Right renal pelvis (tissue), 4 donors: ENCODE measurements at places on chromosomes 1 and 21. TPM values are rescaled to one million over a fixed set of nuclear protein-coding genes. Genes with fewer than 3 reads are reported as not detected.

- no peak for DNase-seq
Observed at GRCh38 chr1:160522136-160522535, 919 bp downstream of the SLAMF6 start.

- no peak for DNase-seq
Observed at GRCh38 chr1:170790175-170790574, 126.2 kb downstream of the PRRX1 start.

DNA sequence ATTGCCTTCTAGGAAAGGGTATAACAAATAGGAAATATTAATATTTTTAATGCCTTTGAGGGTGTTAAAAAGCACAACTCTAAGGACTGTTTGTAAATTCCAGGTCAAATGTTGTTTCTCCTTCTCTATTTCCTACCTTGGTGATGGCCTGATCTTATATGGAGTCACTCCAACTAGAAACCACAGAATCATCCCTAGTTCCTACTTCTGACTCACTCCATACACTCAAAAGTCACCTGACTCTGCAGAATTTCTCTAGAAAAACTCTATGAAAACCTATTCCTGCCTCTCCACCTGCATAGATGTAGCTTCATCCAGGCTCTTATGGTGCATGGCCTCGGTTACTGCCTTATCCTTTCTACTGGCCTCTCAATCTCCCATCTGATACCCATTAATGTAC lies 14.5 kb downstream of the RGS4 start:
- DNase-seq, result no peak

GRCh38 chr1:186753241-186753640 lies 73.0 kb upstream of the PTGS2 start:
- DNase-seq, result no peak

DNA sequence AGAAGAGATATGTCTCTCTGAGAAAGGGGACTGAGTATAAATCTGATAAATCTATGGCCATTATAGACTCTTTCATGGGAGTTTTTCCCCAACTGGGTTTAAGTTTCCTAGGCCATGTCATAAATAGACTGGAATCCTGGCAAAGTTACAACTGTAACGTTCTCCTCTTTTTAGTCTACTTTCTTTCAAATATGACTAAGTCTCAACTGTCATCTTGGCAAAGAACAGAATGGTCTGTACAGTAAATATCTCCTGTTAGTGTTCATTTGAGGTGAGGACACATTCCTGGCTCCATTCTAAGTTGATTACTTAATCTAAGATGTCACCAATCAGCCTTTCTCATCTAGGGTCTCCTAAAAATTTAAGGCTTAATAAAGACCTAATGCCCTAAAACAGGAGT lies 300.5 kb downstream of the BRINP2 start:
- DNase-seq, result no peak

GRCh38 chr21:26732432-26733221 lies 112.6 kb downstream of the ADAMTS1 start:
- DNase-seq, result no peak

DNA sequence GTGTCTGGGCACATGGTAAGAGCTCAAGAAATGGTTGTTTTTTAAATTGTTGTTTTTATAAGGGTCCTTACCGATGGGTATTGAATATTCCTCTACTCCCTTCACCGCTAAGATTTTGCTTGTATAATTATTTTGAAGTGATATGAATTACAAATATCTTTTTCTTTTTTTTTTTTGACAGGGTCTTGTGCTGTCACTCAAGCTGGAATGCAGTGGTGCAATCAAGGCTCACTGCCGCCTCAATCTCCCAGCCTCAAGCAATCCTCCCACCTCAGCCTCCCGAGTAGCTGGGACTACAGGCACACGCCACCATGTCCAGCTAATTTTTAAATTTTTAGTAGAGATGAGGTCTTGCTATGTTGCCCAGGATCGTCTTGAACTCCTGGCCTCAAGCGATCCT lies 27.1 kb upstream of the RAB3GAP2 start:
- DNase-seq, result no peak

- DNase-seq, result no peak
Observed at GRCh38 chr1:222117809-222118208, 375.9 kb upstream of the DUSP10 start.

- no peak for DNase-seq
Observed at GRCh38 chr1:58928514-58928913, 144.7 kb upstream of the JUN start.

DNA sequence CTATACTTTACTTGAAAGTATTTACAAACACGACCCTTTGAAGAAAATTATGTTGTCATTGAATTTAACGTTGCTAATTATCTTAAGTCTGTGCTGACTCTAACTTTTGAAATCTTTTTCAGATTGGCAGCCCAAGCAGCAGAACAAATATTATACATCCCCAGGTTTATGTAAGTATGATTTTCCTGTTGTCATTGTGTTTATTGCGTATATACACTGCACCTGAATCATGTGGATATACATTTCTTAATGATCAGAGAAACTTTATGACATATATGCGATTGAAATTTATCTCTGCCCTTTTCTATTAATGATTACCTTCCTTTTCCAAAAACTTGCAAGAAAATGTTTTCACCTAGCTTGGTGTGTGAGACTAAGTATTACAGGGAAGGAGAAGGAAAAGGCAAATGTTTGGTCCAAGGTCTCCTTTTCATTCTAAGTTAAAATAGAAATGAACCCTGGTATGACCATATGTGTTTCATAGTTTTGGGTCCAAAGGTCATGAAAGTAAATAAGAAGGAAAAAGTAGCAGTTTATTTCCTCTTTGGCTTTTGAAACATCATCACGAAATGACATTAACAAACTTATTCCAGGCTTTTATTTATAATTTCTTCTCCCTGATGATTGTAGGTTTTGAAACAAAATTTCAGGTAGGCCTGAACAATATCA lies 116.8 kb downstream of the VPS13D start:
- DNase-seq, result no peak

DNA sequence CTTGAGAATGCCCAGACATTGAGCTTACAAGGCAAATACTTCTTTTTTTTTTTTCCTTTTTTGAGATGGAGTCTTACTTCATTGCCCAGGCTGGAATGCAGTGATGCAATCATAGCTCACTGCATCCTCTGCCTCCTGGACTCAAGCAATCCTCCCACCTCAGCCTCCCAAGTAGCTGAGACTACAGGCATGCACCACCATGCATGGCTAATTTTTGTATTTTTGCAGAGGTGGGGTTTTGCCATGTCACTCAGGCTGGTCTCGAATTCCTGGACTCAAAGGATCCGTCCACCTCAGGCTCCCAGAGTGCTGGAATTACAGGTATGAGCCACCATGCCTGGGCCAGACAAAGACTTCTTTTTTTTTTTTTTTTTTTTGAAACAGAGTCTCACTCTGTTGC lies 79.1 kb downstream of the NUP210L start:
- DNase-seq, result no peak

- DNase-seq, result no peak
Observed at GRCh38 chr1:166172106-166172505, 5.3 kb upstream of the FAM78B start.

- DNase-seq, result no peak
Observed at GRCh38 chr21:43971201-43971991, 40.7 kb upstream of the TRAPPC10 start.

- no peak for DNase-seq
Observed at GRCh38 chr1:184417916-184418315, 31.1 kb downstream of the C1orf21 start.

- no peak for DNase-seq
Observed at GRCh38 chr1:244235157-244235556, 184.1 kb downstream of the ZBTB18 start.

GRCh38 chr1:118862755-118863154 lies 125.4 kb downstream of the TBX15 start:
- no peak for DNase-seq

DNA sequence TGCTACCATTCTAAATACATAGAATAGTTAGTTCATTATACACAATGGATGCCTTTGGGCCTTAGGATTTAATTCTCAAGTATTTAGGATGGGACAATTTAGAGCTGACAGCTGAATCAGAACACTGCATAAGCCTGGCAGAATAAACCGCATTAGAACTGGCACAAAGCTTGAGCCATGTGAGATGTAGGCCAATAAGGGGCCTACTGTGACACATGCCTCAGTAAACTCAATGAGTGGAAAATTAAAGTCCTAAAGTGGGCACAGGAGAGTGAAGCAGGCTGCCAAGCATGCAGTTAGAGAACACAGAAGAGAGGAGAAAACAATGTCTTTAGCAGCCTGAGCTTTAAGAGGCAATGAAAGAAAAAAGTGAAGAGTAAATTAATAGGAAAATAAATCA lies 24.3 kb downstream of the SCYL3 start:
- no peak for DNase-seq

DNA sequence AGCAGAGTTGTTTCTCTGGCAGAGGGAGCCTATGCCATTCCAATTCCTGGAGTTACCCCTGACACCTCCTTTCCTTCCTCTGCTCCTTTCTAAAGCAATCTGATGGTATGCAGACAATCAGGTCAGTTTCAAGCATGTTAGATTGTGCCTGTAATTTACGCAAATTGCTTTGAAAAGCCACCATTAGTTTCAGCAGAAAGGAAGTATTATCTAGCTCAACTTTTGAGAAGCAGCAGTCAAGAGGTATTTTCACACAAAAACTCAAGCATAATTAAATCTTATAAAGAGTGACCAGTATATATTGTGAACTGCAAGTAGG lies 2.2 kb downstream of the ERRFI1 start:
- no peak for DNase-seq

GRCh38 chr1:110948038-110948810 lies 15.5 kb downstream of the LRIF1 start:
- DNase-seq, result no peak

DNA sequence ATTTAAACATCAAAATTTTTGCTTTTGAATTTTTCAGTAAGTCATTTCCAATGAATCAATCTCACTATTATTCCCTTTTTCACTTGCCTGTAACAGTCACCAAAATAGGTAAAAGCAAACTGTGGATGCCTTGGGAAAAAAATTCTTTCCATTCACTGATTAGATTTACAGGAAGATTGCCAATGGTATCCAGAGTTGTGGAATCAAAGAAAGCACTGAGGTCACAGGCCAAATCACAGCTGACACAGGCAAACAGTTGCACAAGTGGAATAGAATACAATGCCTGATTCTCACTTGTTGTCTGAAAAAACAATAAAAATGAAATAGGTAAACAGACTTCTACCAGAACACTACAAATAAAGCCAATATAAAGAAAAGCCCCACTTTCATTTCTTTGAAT lies 48.4 kb downstream of the LTN1 start:
- no peak for DNase-seq

DNA sequence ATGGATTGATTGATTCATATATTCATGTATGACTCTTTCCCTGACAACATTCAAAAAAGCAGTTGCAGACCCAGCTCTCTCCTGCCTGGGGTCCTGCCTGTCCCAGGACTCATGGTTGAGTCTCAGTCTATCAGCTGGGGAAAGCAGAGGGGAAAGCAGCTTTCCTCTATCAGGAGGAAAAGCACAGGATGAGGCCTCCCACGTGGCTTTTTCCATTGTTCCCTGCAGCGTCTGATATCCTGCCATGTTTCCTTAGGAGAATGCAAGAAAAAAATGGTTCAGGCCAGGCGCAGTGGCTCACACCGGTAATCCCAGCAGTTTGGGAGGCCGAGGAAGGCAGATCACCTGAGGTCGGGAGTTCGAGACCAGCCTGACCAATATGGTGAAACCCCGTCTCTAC lies 133.0 kb upstream of the VAMP3 start:
- DNase-seq, result no peak

DNA sequence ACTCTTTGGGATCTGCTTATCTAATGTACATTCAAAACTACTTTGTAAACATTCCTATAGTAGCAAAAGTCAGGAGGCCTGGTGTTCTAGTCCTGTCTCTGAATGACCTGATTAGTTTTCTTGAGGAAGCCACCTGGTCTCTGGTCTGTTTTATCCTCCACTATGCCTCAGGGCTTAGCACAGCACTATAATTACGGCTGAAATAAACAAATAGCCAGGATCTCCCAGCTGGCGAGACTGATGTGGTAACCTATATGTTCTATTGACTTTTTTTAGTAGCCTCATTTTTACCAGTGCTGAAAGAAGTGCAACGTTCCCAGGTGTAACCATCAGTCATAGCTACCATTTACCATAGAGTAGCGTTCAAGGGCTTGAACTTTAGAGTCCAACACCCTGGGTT lies 24.2 kb upstream of the RPL11 start:
- no peak for DNase-seq

GRCh38 chr1:28329395-28330153 lies 734 bp downstream of the MED18 start:
- DNase-seq, result no peak

- no peak for DNase-seq
Observed at GRCh38 chr1:204356997-204357396, 2.7 kb downstream of the PLEKHA6 start.

DNA sequence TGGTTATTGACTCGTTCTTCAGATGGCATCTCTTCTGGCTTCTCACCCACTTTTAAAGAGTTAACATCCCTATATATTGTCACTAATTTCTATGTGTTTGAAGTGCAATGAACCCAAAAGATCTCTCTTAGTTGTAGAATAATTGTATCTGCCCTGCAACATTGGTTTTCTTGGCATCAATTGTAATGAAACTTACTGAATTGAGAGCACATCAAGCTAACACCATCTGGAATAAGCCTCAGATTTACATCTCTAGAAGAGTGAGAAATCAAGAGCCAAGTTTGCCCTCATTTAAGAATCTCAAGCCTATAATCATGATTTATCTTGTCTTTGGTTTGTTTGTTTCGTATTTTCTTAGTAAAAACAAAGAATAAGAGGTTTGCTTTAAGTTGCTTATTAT lies 372.6 kb upstream of the LRRC7 start:
- DNase-seq, result no peak

DNA sequence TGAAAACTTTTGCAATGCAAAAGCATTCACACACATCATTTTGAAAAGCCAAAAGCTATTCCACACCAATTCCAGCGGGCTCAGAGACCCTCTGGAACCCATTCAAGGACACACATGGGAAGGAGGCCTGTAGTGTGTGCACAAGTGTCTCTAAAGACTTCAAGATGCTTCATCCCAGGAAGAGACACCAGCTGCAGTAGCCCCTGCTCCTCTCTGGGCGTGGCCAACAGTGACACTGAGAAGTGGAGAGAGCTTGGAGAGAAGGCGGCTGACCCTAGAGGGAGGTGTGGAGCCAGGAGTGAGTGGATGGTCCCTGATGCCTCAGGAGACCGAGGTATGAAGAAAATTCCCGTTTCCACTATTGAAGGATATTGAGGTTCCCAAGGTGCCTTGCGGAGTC lies 14.9 kb upstream of the TNNI1 start:
- DNase-seq, result no peak

GRCh38 chr1:72885017-72885416 lies 602.7 kb upstream of the NEGR1 start:
- DNase-seq, result no peak

RIMS3 gene
- 1.8 TPM for polyA plus RNA-seq

ACTL8 gene
- not detected for polyA plus RNA-seq

LZIC gene
- 74.9 TPM for polyA plus RNA-seq

C2CD2 gene
- 14.4 TPM for polyA plus RNA-seq

ATP6V1G3 gene
- polyA plus RNA-seq, result 9.7 TPM

GBP5 gene
- polyA plus RNA-seq, result 0.18 TPM

FNDC5 gene
- 53.7 TPM for polyA plus RNA-seq

BRINP3 gene
- polyA plus RNA-seq, result 8.9 TPM
